ENCODE measurements at places on chromosomes 3 and 15. TPM values are rescaled to one million over a fixed set of nuclear protein-coding genes. Genes with fewer than 3 reads are reported as not detected.

DNA sequence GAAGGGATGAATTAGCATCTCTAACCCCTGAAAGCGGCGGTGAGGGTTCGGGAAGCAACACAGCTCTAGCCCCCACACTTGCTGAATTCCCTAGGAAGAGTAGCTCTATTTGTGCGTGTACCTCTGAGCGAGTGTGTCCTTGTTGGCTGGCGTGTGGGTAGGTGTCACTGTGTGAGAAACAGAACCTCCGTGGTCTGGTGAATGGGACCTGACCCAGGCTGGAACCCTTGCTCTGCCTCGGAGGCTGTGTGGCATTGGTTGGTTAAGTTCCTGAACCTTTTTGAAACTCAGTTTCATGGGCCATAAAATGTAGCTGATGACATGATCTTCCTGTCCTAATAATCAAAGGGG is 414 bp upstream of the TMEM115 start:
- no peak overlapping the region for H3K27ac ChIP-seq
- DNase-seq: no peak
- peaks cover 46% of the 10 kb centered on the region for H3K4me1 ChIP-seq
- no peaks in the 10 kb centered on the region for H3K27me3 ChIP-seq
- no peak overlapping the region for H3K4me3 ChIP-seq

DNA sequence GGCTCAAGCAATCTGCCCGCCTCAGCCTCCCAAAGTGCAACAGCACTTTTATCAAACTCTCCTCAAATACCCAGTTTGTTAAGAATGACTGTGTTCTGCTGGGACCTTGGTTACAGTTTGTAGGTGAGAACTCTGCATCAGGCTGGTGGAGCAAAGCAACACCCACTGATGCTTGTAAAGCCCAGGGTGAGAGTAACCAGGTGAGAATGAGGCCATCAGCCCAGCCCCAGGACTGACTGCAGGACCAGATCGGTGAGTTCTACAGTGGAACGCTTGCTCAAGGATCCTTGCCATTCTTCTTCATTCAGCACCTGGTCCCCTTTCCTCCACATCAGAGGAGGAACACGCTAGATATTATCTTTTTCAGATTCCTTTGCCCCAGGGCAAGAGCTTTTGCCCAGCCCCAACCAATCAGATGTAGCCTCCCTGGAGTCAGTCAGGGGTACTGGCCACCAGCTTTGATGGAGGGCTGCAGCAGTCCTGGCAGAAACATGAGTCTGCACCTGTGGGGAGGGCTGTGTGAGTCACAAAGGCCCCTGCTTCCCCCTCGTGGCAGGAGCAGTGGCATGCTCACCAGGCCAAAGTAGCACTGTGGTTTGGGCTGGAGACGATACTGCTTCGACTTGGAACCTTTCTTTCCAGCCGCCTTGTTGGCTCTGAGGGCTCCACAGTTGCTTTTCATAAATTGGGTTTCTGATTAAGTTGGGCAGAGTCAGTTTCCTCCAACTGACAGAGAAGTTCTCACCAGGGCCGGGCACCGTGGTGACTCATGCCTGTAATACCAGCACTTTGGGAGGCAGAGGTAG is 3.5 kb upstream of the SHISA5 start:
- H3K27me3 ChIP-seq: no peaks in the 10 kb centered on the region
- H3K36me3 ChIP-seq: no peaks in the 10 kb centered on the region
- H3K27ac ChIP-seq: no peak overlapping the region
- peak; percentile 83 for DNase-seq
- no peak overlapping the region for H3K4me3 ChIP-seq

Gene SLC51A
- not detected for polyA plus RNA-seq

DNA sequence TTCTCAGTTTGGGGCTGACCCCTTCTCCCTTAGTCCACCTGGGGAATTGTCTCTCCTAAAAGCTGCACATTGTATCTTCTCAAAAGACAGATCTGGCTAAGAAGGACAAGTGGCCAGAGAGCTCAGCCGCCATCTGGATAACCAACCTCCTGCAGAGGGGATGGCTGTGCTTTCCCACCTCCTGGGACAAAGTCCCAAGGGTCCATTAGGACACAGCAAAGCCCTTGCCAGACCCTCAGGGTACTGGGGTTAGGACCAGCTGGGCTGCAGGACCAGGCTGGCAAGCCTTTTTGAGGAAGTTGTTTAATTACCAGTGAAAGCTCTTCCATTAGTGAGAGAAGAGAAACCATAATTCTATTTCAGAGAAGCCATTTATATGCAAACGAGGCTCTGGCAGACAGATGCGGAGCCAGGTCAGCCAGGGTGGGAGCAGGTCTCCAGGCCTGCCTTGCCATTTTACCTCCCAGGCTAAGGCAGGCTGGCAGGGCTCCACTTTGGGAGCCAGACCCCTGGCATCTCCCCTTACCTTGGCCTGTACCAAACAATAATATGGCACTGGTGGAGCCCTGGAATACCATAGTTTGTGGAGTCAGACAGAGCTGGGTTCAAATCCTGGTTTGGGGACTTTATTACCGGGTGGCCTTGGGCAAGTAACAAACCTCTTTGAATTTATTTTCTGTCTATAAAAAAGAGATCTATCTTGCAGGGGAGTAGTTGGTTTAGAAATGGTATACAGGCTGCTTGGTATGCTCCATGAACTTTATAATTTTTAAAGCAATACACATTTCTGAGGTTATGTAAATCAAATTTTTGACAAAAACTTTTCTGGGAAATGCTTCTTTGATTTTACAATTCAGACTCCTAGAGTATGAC is 17.9 kb downstream of the SHF start:
- H3K27ac ChIP-seq: peak overlapping the region; percentile 24
- peak; percentile 47 for DNase-seq
- peaks cover 12% of the 10 kb centered on the region for H3K4me1 ChIP-seq
- H3K4me3 ChIP-seq: no peak overlapping the region
- H3K36me3 ChIP-seq: no peaks in the 10 kb centered on the region
- H3K27me3 ChIP-seq: no peaks in the 10 kb centered on the region

Gene GOLGA6D
- polyA plus RNA-seq: not detected

- no peak for DNase-seq
- H3K36me3 ChIP-seq: no peaks in the 10 kb centered on the region
- H3K27ac ChIP-seq: no peak overlapping the region
- H3K4me3 ChIP-seq: no peak overlapping the region
- no peaks in the 10 kb centered on the region for H3K27me3 ChIP-seq
- no peaks in the 10 kb centered on the region for H3K4me1 ChIP-seq
Measured at GRCh38 chr3:6079561-6080179, 781.2 kb upstream of the GRM7 start.

Gene RPS17
- polyA plus RNA-seq: 5,877 TPM

DNA sequence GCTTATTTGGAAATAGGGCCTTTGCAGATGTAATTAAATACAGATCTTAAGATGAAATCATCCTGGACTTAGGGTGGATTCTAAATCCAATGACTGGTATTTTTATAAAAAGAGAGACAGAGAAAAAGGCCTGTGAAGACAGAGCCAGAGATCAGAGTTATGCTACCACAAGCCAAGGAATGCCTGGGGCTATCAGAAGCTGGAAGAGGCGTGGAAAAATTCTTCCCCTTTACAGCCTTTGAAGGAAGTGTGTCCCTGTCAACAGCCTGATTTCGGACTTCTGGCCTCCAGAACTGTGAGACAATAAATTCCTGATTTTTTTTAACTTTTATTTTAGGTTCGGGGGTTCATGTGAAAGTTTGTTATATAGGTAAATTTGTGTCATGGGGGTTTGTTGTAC is 154.1 kb upstream of the CADPS start:
- H3K4me1 ChIP-seq: no peaks in the 10 kb centered on the region
- no peak overlapping the region for H3K27ac ChIP-seq
- H3K27me3 ChIP-seq: no peaks in the 10 kb centered on the region
- no peak overlapping the region for H3K4me3 ChIP-seq
- H3K36me3 ChIP-seq: no peaks in the 10 kb centered on the region

Gene ANAPC13
- polyA plus RNA-seq: 13.0 TPM

Gene TMEM39A
- polyA plus RNA-seq: 8.5 TPM

Measured in B cell (primary cell).